ENCODE measurements at places on chromosomes 2 and 18.

GRCh38 chr2:46914578-46915230 lies 902 bp downstream of the MCFD2 start:
- peak; percentile 17 for DNase-seq

GRCh38 chr2:128717758-128718710 lies 399.4 kb upstream of the HS6ST1 start:
- DNase-seq, result no peak

DNA sequence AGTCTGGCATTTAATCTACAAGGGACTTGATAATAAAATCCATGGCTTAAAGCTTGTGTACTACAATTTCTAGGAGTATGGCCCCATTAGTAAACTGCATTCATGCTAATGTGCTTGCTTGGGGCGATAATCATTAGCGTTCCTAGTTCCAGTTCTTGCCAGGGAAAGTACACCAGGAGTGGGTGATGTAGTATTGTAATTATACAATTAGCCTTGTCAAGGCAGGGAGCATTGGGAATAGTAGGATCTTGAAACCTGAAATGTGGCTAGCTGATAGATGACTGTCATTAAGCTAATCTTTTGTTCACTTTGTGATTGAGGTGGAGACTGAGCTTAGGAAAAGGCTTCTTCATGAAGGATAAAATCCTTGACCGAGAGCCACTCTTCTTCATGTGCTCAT lies 989.2 kb downstream of the CPS1 start:
- no peak for DNase-seq

GRCh38 chr2:218964041-218964771 lies 4.7 kb downstream of the CDK5R2 start:
- peak; percentile 96 for DNase-seq

DNA sequence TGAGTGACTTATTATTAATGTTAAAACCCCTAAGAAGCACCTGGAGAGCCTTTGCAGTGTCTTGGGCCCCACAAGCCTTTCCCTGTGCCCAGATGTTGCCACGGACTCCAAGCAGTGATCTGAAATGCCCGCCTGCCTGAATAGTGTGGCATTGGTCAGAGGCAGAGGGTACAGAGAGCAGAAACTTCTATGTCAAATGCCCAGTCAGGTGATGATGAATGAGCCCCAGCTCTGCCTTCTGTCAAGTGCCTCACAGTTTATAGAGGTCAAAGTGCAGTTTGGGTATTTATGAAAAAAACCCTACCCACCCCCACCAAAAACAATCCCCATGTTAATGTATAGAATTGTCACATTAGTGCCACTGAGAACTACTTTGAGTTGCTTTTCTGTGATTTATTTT lies 170.0 kb upstream of the SIX3 start:
- DNase-seq, result no peak
